Astrocyte (in vitro differentiated cells and primary cell): ENCODE measurements at places on chromosomes 5 and 9. TPM values are rescaled to one million over a fixed set of nuclear protein-coding genes. Genes with fewer than 3 reads are reported as not detected.

- no peak for DNase-seq
These were observed 33.0 kb upstream of the CTXN3 start for GRCh38 chr5:127615916-127616315.

Gene LCN1
- total RNA-seq = not detected in 2 replicates

- no peak for DNase-seq
These were observed 1.8 kb downstream of the SHB start for GRCh38 chr9:38066914-38067858.

DNA sequence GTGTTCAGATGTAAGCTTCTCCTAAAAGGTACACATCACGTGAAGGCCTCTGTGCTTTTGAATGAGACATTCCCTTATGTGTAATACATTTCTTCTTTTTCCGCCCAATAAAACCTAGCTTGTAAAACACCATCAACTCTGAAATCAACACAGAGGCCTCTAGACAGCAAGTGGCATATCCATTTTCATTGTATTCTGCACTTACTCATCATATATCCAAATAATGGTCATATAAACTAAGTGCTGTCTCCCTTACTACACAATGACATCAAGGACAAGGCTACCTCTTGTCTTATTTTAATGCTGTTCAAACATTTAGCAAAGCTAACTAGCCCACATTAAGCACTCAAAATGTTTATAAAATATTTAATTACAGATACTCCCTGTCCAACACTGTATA is 108.5 kb downstream of the ELAVL2 start:
- DNase-seq = no peak

Gene CXXC5
- 151 and 185 TPM in 2 replicates for total RNA-seq

Gene IL3
- not detected in 2 replicates for total RNA-seq

Gene LHX6
- total RNA-seq = 0.34 and 0.53 TPM in 2 replicates

DNA sequence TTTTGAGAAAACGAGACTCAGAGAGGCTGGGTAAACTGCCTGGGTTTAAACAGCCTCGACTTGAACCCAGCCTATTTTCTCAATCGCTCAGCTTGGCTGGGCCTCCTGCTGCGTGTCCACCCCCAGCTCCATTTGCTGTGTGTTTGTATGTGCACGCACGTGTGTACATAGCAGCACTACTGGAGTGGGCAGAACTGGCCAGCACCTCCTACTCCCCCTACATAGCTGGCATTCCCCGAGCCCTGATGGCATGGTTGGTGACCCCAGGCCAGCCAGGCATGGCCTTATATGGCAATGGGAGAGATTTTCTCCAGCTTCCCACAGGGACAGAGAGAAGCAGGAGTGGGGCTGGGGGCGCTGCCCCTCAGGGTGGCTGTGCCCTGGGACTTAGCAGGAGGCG is 4.1 kb downstream of the AIF1L start:
- no peak for DNase-seq
